Cortex of kidney (tissue), 1 donor: ENCODE measurements at places on chromosomes 16 and 17.

DNA sequence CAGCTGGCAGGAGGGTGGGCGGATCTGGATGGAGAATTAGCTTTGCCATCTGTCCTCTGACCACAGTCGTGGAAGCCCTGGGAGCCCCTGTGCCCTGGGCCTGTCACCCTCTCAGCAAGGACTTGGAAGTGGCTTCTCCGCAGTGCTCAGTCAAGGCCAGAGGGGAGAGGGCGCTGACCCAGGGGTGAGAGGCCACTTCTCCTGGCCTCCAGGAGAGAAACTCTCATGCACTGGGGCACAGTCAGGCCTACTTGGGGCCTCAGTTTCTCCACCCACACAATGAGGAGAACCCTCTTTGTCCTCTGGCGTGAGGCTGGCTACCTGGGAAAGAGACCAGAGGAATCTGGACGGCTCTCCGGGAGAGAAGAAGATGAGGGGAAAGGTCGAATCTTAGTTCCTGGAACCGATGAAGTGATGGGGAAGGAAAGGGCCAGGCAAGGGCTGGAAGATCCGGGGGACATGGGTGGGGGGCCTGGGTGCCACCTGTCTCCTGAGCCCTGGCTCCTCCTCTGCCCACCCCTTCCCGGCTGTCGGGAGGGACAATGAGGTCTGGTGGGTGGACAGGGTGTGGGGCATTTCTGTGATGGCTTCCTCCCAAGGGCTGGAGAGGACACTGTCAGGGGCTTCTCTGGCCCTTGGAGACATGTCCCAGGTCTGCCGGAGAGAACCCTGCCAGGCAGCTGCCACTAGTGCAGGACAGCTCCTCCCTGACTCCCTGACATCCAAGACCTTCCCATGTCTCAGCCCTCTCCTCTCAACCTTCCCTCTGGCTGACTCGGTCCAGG, 9.0 kb upstream of the ARHGAP27 start:
- DNase-seq: no peak

GRCh38 chr16:80103463-80103862, 437.3 kb upstream of the DYNLRB2 start:
- DNase-seq: no peak

- DNase-seq: no peak
Observed at GRCh38 chr17:65730711-65731169, 169.3 kb upstream of the AXIN2 start.

- DNase-seq: no peak
Observed at GRCh38 chr17:64978138-64978537, 58.9 kb upstream of the LRRC37A3 start.

DNA sequence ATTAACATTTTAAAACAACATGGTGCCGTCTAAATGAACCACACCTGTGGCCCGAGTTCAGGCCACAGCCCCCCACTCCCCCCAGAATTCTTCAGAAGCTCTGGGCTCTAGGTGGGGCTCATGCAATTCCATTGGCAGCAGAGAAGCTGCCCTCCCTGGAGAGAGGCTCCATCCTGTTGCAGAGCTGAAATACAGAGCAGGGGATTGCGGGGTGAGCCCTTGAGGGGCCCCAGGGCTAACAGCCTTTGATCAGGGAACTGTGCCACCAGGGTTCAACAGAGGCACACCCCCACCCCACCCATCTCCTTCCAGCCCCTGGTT, 69.3 kb downstream of the ABR start:
- no peak for DNase-seq

DNA sequence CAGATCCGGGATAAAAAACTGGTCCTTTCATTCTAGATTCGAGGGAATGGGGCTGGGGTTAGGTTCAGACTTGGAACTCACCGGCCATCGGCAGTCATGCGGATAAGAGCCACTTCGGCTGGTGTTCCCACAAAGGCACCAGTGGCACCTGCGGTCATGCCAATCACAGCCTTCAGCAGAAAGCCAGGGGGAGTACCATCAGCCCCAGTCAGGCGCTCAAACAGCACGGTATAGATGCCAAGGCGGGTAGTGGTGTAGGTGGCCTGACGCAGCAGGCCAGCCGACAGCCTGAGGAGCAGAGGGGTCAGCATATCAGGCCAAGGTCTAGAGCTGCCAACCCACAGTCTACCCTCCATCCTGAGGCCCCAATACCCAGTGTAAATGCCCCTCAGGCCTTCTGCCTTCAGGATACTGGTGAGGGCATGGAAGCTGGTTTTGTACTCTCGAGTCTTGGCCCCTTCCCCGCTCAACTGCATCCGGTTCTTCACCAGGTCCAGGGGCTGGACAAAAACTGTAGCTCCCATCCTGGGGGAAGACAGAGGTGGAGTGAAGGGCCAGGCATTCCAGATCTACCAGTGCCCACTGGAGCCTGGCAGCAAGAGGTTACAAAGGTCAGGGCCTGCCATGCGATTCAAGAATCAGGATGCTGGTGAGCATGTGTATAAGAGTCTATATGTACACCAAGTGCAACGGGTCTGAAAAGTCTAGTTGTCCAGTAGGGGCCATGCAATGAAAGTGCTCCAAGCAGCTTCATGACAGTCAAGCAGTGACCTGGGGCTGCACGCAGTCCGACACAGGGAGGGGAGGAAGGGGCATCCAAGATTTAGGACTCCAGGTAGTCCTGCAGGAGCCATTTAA, 929 bp downstream of the SLC25A11 start:
- no peak for DNase-seq

DNA sequence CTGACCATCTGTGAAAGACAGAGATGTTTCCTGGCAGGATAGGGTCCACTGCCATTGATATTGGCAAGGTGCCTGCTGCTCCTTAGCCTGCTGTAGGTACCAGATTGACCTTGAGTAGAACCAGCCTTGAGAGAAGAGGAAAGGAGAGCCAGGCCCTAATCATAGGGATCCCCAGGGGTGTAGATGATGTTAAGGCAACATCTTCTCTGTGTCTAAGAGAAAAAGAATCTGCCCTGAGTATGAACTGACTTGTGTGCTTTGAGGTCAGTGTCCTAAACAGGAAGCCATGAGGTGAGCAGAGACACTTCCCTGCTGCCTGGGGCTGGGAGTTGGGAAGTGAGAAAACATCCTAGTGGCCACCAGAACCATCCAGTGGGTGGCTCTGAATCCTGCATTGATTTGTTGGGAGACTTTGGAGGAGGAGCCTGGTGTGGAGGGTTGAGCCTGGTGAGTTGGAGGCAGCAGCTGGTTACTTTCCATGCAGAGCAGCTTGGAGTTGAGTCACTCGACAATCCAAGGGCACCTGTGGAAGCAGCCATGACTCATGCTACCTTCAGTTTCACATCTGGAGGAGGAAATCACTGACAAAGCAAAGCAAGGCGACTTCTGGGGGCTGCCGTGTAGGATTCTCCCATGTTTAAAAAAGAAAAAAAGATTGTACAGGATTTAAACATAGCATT, 47.8 kb downstream of the BMERB1 start:
- no peak for DNase-seq

DNA sequence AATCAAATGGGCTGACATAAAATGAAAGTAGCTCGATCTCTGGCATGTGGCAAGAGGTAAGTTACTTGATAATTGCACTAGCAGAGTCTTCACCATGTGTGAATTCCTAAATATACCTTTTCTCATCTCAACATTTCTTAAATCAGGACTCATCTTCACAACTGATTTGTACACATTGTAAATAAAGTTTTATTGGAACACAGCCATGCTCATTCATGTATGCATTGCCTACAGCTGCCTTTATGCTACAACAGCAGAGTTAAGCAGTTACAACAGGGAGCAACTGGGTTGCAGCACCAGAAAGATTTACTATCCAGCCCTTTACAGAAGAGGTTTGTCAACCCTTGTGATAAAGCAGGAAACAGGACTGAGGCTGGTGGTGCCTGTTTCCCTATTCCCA, 48.1 kb downstream of the ARHGAP17 start:
- no peak for DNase-seq

GRCh38 chr16:62064173-62064572, 27.9 kb upstream of the CDH8 start:
- no peak for DNase-seq

GRCh38 chr17:65092262-65092661, 35.7 kb upstream of the GNA13 start:
- no peak for DNase-seq

DNA sequence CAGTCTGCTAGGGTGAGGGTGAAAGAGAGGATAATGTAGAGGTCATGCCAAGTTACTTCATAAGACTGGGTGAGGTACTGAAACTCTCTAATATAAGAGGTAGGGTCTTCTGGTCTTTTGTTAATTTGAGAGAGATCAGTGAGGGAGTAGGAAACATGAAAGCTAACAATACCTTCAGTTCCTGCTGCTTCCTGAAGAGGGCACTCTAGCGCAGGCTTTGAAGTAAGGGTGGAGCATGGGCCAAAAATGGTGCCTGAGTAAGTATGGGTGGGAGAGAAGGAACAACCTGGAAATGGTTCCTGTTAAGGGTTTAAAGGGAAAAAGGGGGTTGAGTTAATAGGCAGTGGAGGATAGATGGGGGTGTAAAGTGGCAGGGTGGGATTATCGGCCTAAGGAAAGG, 2449.5 kb downstream of the TP53TG3F start:
- DNase-seq: no peak

DNA sequence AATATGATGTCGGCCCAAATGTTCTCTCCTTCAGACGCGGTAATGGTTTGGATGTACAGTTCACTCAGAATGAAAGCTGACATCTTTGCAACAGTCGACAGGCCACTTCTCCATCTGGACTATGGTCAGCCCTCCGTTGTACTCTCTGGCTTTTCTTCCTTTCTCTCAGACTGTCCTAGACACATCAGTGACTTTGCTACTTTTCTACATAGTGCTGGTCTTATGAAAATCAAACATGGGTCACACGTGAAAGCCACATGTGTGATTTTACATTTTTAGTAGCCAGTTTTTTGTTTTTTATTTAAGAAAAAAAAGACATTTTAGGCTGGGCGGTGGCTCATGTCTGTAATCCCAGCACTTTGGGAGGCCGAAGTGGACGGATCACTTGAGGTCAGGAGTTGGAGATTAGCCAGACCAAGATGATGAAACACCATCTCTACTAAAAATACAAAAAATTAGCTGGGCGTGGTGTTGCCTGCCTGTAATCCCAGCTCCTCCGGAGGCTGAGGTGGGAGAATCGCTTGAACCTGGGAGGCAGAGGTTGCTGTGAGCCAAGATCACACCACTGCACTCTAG, 644.1 kb downstream of the KCNJ2 start:
- DNase-seq: no peak

DNA sequence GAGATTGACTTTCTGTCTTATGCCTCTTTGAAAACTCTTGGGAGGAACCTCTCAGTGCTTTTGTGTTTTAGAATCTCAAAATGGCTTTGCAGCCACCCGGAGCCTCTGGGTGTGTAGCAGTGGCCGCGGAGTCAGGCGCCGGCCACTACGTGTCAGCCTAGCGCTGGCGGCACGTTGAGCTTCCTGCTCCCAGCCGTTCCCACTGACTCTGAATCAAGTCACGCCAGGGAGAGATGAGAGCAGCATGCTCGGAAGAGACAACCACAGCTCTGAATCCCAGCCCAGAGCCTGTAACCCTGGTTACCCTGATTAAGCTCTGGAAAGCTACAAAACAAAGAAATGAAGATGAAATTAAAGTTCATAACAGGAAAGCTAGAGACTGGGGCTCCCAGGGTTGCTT, 97.4 kb upstream of the CACNG5 start:
- DNase-seq: no peak

- no peak for DNase-seq
Observed at GRCh38 chr17:22301353-22301745, 609.0 kb downstream of the KCNJ18 start.

DNA sequence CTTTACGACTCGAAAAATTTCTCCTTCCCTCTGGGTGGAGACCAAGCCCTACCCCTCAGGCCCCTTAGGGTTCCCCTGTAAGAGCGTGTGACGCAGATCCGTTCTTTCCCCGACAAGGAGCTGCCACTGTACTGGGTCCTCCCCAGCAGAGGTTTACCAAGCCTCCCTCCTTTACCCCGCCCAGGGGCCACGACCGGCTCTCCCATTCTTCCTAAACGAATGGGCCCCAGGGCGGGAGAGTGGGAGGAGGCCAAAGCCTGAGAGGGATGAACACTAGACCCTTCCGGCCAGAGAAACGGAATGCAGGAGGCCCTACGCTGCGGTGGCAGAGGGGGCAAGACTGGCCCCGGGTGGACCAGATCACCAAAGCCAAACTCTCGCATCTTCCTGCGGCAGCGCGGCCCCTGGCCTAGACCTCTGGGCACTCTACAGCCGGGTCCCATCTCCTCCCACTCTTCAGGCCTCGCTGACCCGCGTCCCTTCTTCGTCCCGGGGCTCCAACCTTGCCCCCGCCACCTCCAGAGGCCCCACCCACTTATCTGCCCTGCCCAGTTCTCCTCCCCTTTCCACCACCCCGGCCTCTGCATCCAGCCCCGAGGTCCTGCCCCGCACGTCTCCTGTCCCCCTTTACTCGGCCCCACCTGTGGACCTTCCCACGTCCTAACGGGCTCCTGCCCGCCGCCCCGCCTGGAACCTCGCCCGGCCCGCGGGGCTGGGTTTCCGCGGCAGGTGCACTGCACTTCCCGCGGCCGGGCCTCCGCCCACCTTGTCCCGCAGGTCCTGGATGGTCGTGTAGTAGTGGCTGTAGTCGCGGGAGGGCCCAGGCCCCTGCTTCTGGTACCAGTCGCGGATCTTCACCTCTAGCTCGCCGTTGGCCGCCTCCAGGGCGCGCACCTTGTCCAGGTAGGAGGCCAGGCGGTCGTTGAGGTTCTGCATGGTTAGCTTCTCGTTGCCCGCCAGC, 765 bp downstream of the KRT19 start:
- DNase-seq: no peak

GRCh38 chr17:7588553-7589203, 1.2 kb downstream of the SOX15 start:
- DNase-seq: no peak

DNA sequence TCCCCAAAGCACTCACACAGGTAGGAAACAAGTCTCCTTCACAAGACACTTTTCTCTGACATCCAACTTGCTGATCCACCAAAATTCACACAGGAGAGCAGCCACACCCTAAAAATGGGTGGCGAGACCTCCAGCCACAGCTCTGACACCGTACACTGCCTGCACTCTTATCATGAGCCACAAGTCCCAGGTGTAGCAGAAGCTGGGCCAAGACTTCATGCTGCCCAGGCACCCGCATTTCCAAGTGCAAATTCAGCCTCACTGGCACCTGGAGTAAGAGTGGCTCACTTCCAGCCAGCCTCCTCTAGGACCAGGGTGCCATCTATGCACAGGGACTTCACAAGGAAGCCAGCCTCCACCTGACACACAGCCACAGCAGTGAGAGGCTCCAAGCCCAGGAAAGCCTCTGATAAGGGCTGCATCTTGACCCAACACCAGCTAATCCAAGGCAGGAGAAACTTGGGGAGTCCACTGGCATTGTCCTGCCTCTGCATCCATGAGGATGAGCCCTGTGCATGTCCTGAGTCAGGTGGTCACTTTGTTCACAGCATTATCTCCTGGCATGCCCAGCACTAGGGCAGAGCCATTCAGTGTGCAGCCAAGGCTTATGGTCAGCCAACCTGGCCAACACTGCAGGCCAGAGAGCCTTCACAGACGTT, 2.6 kb upstream of the ZNF768 start:
- no peak for DNase-seq

- no peak for DNase-seq
Observed at GRCh38 chr16:87207965-87208364, 109.2 kb downstream of the C16orf95 start.

- DNase-seq: no peak
Observed at GRCh38 chr17:68909066-68909465, 46.1 kb downstream of the ABCA8 start.

GRCh38 chr16:28108590-28109247, 45.2 kb upstream of the GSG1L start:
- no peak for DNase-seq
